ENCODE measurements at places on chromosomes 3 and 15.

DNA sequence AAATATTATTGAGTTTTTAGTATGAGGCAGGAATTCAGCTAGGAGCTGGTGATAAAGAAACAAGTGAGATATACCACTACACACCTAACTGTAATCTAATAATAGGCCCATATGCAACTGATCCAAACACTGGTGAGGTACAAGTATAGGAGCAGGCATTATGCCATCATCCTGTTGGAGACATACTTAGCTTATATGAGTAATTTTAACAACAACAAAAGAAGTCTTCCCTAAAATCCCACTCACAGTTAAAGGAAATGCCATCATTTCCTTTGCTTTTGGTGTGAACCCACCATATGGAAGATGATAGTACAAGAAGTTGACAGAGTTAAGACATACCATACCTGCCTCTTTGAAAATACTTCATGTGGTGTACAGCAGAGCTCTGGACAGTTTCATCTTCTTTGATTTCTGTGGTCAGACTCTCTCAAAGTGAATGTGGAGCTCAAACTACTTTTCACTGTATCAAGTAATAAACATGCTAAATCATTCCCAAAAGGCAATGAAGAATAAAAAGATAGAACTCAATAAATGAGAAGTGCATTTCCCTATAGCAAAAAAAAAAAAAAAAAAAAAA, 85.5 kb downstream of the CD200R1L start:
- DNase-seq, result no peak

DNA sequence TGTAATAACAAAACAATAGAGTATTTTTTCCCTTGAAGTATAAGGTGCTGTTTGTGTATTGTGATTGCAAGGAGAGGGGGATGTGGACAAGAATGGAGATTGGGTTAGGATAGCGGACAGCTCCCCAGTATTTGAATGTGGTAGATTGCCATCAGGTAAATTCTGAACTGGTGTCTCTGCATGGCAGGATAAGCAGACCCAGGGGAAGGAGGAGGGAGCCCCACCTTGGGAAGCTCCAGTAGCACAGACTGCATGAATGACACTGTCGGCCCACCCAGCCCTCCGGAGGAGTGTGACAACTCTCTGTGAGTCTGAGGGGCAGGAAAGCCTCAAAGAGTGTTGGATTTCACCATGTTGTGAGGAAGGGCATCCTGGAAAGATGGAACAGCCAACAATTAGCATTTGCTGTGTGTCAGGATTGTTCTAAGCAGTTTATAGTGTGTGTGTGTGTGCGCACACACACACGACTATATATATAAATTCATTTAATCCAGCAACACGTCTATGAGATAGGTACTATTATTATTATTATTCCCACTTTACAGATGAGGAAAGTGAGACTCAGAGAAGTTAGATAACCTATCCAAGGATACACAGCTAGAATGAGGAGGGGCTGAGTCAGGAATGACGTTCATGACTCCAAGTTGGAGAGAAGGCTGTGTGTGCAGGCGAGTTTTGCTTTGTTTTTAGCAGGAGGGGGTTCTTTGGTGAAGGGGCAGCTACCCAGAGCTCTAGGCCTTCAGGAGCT, 63.4 kb upstream of the LCTL start:
- DNase-seq, result no peak

DNA sequence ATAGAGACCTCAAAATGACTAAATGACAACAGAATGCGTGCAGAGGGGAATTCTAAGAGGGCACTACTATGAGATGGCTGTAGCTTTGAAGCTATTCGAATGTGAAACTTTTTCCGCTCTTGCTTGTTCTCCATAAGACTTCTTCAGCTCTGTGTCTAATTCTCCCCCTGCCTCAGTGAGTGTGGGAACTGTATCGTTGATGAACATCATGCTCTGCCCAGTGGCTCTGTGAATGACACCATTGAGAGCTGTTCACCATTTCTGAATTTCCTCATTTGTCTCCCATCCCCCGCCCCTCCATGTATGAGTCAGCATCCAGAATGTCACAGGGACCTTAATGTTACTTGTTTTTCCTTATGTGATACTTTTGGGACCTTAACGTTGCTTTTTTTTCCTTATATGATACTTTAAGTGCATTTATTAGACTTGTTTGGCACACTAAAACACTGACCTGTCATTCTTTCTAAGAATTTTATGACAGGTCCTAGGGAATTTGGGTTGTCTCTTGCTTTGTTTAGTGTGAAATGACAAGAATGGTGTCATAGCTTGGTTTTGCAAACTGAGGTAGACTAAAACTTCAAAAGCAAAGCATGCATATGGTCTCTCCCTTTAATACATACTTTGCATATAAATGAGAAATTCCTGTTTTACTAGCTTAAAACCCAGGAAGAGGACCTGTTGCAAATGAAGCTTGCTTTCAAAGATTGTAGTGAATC, 99.6 kb downstream of the FNDC3B start:
- peak; percentile 78 for DNase-seq

DNA sequence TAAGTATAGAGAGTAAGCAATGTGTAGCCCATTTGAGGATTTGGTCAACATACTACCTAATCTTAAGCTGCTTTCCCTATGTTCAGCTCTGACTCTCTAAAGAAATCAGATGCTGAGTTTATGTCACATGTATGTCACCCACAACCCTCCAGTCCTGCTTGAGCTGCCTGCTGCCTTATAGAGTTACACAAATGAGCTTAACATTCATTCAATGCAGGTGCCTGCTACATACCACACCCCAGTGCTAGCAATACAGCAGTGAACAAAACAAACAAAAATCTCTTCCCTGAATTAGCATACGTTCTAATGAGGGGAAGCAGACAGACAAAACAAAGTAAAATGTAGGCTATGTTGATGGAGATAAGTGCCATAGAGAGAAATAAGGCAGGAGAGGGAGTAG, 93.0 kb downstream of the HHLA2 start:
- DNase-seq, result no peak

- no peak for DNase-seq
Observed at GRCh38 chr15:95565016-95565600, 765.4 kb upstream of the NR2F2 start.

DNA sequence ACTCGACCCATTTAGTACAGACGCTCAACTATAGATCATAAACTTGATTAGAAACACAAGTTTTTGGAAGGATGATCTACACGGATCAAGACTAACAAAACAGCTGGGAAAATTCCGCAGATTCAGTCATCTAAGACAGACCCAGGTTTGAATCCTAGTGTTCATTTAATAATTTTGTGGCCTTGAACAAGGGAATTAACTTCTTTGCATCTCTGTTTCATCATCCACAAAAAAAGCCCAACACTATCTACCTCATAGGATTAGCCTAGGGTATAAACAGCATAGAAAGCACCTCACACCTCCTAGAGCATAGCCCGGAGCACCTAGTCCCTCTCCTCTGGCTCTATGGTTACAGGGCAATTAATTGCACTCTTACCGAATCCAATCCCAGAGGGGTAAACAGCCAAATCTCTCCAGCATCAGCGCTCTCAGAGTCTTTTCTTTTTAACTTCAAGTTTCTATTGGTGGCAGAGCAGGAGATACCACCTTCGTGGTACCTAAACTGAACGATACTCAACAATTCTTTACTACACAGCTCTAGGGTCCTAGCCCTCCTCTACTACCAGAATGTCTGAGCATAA, 3.5 kb downstream of the TBL1XR1 start:
- DNase-seq, result no peak

- no peak for DNase-seq
Observed at GRCh38 chr15:36029606-36030210, 483.7 kb upstream of the DPH6 start.

- no peak for DNase-seq
Observed at GRCh38 chr15:72698938-72699337, 12.9 kb downstream of the BBS4 start.

- DNase-seq, result no peak
Observed at GRCh38 chr15:69467636-69468035, 15.0 kb downstream of the RPLP1 start.

GRCh38 chr3:49607105-49607591, 52.9 kb downstream of the BSN start:
- peak; percentile 42 for DNase-seq

DNA sequence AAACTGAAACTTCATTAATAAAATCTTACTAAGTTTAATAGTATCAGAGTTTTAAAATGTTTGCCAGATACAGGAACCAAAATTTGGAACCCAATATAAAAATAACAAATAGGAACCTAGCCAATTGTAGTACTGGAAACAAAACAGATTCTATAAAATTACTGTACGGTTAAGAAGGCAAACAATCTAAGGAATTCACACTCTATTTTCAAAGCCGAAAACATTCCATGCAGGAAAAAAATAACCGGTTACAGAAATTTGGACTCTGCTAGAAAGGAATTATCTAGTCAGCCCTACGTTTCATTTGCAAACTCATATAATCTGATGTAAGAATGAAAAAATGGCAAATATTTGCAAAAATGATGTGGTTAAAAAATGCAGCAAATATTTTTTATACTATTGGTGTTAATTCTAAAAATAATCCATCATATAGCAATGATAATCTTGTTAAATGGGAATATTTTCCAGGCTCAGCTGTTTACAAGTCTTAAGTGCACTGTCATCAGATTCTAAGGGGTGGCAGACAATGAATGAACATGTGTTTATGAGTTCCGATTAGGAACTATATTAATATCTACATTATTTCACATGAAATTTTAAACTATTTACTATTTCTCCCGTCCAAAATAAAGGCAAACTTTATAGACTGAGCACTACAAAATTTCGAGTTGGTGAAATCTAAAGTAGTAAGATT, 58.1 kb downstream of the DCBLD2 start:
- no peak for DNase-seq

DNA sequence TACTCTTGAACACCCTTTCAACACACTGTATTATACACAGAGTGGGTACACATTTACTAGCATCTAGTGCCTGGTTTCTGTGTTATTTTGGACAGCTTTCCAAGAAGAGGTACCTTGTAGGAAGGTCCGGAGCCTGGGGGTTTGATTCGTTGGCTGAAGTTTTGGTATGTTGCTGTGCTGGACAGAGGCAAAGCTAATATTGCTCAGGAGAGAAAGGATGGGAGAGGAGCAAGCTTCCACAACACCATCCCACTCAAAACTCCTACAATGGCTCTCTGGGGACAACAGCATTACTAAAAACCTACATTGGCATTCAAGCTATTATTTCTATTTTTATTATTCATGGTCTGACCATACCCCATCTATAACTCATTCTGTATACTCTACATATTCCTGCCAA, 1.1 kb upstream of the LYSMD2 start:
- DNase-seq, result no peak

DNA sequence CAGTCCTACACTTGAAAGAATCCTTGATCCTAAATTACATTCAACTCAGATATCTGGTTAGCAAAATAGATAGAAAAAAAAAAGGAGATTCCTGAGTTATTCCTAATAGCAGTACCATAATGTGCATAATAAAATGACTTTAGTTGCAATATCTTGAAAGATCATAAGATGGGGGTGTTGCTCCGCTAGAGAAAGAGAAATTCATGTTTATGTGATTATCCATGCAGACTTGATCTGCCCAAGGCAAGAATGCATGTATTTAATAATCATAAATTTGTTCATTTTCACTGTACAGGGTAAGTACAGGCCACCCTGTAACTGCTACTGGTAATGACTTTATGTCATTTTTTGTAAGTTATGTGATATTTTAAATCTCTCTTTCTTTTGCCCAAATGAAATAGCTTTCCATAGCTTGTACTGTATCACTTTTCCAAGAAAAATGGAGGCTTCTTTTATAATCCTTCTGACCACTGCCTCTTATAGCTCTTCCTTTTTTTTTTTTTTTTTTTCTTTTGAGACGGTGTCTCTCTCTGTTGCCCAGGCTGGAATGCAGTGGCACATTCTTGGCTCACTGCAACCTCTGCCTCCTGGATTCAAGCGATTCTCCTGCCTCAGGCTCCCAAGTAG, 84.6 kb downstream of the HCN4 start:
- DNase-seq, result no peak

GRCh38 chr3:78857494-78858111, 910.2 kb downstream of the ROBO1 start:
- DNase-seq, result no peak

GRCh38 chr15:25664761-25665160, 198.4 kb downstream of the ATP10A start:
- DNase-seq, result no peak

DNA sequence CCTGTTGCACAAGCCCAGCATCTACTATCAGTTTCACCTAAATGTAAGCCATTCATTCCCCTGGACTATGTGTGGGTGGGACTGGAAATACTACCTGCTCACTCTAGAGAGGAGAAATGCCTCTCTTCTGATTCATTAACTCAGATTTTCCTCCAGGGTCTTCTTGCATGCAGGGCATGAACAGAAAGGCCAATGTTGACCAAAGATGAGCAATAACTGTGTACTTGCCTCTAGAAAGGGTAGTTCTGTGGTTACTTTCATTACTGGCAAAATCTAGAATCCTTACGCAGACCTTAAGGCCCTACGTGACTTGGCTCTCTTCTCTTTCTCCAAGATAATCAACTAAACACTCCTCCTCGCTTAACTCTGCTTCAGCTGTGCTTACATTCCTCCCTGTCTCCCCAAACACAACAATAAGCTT, 81.4 kb upstream of the PSMD6 start:
- DNase-seq, result no peak

DNA sequence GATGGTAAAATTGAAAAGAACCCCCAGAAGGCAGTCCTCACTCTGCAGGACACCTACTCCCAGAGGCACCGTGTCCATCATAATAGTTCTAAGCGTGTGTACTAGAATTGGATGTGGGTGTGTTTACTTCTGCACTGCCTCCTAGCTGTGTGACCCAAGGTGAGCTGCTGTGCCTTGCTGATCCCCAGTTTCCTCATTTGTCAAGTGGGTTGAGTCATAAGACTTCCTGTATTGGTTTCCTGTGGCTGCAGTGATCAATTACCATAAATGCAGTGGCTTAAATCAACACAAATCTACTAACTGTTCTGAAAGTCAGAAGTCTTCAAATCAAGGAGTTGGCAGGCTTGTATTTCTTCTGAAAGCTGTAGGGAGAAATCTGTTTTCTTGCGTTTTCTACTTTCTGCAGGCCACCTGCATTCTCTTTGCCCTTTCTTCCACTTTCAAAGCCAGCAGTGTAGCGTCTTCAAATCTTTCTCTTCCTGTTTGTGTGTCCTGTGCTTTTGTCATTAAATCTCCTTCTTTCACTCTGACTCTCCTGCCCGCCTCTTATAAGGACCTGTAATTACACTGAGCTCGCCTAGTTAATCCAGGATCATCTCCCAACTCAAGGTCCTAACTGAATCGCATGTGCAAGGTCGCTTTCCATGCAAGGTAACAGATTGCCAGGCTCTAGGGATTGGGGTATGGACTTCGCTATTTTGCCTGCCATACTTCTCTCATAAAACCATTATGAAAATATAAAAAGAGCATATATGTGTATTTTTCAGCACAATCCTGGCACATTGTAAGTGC, 59.0 kb downstream of the RORA start:
- no peak for DNase-seq

GRCh38 chr3:27326202-27326601, 43.0 kb downstream of the NEK10 start:
- no peak for DNase-seq

GRCh38 chr3:55158345-55158744, 230.5 kb upstream of the LRTM1 start:
- no peak for DNase-seq

- DNase-seq, result no peak
Observed at GRCh38 chr3:73503781-73504180, 121.0 kb downstream of the PDZRN3 start.

All from midbrain (tissue), 1 donor.